Adipocyte (in vitro differentiated cells): ENCODE measurements at places on chromosomes 12 and 14.

- no peak for DNase-seq
Measured at GRCh38 chr12:76940671-76941445, 62.0 kb upstream of the CSRP2 start.

GRCh38 chr12:38811814-38812356 is 93.5 kb downstream of the CPNE8 start:
- DNase-seq = no peak

- no peak for DNase-seq
Measured at GRCh38 chr14:71745072-71745471, 187.2 kb upstream of the RGS6 start.

DNA sequence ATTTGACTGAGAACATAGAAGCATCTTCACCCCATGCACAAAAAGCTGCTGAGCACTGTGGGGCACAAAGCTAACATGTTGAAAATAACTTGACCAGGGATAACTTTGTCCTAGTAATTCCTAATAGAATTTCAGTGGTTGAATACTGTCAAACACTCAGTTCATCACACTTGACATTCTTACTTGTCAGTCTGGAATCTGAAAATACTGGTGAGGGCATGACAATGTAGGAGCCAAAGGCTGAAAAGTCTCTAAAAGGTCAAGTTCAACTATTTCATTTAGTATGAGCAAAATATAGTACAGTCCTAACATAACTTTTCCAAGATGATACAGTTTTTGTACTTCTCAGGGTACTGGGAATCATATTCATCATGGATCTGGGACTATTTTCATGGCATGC is 504.4 kb upstream of the LMO3 start:
- DNase-seq = no peak

GRCh38 chr12:5899675-5900074 is 45.4 kb downstream of the ANO2 start:
- DNase-seq = no peak

DNA sequence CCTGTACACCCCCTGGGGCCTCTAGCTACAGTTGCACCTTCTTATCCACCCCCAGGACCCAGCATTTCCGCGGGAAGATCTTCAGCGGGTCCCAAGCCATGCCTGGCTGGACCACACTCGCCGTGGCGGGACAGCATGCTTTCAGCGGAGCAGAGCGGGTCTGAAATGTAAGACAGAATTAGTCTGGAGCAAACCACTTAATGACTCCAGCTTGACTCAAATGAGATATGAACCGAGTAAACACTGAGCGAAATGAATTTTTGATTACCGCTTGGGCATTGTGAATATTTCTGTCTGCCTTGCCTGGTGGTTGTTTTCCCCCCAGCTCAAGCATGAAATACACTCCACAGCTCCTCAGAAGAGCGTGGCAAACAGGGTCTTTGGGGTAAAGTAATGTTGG is 60.8 kb downstream of the SLC24A4 start:
- no peak for DNase-seq

- no peak for DNase-seq
Measured at GRCh38 chr12:58142991-58143390, 201.6 kb downstream of the ATP23 start.
